ENCODE measurements at places on chromosomes 6 and 20.
A peak's percentile ranks its signal among the peaks of the same experiment; 100 is the strongest.

DNA sequence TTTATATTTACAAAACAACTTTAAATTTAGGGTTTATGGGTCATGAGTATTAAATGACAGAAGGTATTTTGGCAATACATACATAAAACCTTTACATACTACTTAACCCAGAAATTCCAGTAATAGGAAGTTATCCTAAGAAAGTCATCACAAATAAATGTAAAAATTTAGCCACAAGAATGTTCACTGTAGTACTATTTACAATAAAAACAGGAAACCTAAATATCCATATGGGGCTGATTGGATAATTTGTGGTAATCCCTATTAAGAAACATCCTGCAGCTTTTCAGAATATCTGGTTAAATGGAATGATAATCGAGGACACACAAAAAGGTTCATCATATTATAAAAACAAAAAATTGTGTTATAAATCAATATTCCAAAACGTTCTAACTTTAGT is 44.4 kb downstream of the TRAM2 start:
- no peak for DNase-seq

GRCh38 chr6:122647765-122648164 is 37.6 kb downstream of the PKIB start:
- DNase-seq, result no peak

GRCh38 chr6:150610584-150610983 is 10.9 kb downstream of the PLEKHG1 start:
- DNase-seq, result no peak

DNA sequence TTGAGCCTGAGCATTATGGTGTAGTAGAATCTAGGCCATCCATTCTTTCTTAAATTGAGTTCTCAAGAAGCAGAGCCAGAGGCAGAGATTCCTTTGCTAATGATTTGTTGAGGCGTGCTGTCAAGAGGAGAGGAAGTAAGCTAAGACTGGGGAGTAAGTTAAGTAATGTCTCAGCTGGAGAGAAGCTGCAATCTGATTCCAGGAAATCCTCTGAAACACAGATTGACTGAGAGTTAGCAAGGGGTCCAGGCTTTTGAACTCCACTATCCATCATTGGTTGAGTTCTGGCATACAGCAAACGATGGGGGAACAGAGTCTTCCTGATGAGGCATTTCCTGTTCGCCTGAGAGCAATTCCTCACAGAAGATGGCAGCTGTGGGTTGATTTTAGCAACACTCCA is 207.4 kb upstream of the RAB32 start:
- no peak for DNase-seq

DNA sequence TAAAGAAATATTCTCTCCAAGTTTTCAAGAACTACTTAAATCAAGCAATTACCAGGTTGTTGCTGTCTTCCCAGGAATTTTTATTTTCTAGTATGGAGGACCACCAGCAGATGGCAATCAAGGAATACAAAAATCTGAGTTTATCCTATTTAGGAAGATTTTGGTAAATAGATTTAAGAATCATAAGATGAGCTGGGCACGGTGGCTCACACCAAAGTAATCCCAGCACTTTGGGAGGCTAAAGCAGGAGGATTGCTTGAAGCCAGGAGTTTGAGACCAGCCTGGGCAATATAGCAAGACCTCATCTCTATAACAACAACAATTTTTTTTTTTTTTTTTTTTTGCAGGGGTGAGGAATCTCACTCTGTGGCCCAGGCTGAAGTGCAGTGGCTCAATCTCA is 19.3 kb upstream of the SEC63 start:
- DNase-seq, result no peak

GRCh38 chr20:57470212-57470522 is 54.8 kb downstream of the CTCFL start:
- DNase-seq, result no peak

DNA sequence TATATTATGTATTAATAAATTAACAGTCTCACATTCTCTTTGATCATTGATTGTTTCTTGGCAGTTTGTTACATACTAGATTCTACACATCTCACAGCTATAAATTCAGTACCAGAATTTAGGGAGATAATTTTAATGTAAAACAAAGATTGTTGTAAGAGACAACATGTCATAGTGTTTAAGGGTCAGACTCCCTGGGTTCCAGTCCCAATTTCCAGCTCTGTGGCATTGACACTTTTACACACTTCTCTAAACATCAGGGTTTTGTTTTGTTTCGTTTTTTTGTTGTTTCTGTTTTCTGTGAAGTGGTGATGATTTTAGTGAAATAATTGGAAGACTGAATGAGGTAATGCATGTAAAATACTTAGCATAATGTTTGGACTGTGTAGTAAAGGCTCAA is 19.9 kb downstream of the ADGRB3 start:
- no peak for DNase-seq

GRCh38 chr20:14963262-14963663 is 625.9 kb upstream of the FLRT3 start:
- DNase-seq, result no peak

DNA sequence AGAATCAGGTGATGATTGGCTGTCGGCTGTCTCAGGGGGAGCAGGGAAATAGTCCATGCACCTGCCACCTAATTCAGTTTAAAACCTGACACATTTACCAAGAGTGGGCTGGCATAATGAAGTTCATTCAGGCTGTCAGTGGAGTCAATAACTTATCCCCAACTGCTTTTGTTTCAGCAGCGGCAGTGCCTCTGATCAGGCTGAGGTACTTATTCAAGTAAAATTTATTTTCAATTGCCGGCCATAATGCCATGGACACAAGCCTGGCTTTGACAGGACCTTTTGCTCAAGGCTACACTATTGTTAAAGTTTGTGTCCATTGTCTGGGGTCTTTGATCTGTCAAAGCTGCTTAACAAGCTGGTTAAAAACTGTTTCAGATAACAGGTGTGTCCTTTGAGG is 20.6 kb downstream of the OLIG3 start:
- DNase-seq, result no peak

GRCh38 chr6:105459049-105459448 is 56.2 kb upstream of the PREP start:
- DNase-seq, result peak; percentile 21

DNA sequence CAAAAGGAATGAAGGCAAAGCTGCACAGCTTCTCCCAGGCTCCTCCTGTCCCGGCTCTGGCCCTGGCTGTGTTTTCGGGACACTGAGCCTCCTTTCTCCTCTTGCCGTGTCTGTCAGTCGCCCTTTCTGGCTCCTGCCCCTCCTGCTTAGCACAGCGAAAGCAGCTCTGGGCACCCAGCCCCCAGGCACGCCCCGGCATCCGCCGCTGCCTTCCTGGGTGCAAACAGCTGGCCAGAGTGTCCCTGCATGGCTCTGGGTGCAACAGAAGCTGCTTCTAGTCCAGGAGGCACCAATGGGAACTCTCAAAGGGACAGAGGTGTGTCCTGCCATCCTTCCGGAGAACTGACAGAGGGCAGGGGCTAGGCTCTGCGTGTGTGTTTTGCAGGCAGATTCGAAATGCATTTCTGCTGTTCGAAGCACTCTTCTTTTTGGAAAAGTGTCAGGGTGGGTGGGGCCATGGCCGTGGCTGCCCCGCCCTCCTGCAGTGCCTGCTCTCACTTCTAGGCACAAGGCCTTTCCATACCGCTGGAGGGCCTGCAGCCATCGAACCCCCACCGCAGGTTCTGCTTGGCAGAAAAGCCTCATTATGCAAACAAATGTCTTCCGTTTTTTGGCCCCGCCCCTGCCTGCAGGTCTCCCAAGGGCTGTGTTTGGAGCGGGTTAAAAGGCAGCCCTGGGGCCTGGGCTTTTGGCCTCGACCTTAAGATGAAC is 15.5 kb downstream of the COL9A3 start:
- peak; percentile 62 for DNase-seq

GRCh38 chr6:42010185-42010891 is 40.0 kb upstream of the TAF8 start:
- peak; percentile 56 for DNase-seq

GRCh38 chr6:56524891-56525703 is 117.6 kb downstream of the DST start:
- no peak for DNase-seq

DNA sequence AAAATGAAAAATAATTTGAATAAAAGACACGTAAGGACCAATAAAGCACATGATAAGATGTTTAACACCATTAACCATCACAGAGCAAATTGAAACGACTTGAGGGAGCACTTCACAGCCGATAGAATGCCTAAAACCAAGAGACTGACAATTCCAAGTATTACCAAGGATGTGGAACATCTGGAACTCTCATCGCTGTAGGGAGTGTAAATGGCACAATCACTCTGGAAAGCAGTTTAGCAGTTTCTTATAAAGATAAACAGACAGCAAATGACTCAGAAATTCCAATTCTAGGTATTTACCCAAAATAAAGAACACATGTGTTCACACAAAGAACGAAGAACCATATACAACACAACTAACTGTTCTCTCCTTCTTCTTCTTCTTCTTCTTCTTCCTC is 8.5 kb upstream of the UBD start:
- no peak for DNase-seq

DNA sequence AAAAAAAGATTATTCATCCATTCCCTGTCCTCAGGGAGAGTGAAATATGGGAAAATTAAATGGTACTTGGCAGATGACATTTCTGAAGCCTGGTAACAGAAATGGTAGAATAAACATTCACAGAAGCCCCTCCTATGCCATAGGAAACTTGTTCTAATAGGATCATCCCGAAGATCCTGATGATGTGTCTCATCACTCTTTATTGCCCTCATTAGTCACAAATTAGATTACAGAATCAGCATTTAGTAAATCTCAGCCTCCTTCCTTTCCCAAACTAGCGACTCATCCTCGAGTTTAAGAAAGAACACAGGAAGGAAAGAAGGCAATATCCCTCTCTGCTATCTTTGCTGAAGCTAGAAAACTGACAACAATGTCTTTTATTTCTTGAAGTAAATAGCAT is 154.4 kb downstream of the TMEM200A start:
- DNase-seq, result no peak

DNA sequence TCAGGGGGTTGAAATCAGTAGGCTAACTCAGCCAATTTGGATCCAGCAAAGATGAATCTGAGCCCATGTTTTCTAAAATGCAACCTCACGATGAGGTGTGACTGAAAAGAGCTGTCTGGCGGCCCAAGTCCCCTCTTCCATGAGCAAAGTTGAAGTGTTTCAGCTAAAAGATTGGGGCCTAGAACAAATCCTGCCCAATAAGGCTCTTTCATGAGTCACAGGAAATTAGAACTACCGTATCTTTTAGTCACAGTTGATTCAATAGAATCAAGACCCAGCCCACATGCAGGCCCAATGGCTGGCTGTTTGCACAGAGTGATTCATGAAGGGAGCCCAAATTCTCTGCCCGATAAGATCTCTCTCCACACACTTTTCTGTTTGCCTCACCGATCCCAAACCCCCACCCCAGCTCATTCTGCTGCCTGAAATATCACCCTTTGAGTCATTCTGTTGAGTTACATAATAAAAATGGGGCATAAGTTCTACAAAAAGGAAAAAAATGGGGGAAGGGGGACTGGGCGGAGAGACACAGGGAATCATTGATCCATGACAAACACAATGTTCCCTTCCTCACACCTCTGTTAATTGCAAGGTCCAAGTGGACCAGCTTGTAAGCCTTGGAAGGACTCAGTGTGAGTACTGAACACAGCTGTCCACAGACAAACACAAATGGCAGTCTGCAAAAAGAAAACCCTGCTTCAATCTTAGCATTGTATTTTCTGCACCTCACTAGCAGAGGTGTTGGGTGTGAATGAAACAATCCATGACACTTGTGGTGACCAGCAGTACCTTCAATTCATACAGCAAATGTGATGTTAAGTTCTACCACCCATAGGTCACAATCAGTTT is 13.8 kb downstream of the FOXQ1 start:
- peak; percentile 21 for DNase-seq

GRCh38 chr20:44772636-44773035 is 27.0 kb downstream of the KCNK15 start:
- DNase-seq, result no peak

DNA sequence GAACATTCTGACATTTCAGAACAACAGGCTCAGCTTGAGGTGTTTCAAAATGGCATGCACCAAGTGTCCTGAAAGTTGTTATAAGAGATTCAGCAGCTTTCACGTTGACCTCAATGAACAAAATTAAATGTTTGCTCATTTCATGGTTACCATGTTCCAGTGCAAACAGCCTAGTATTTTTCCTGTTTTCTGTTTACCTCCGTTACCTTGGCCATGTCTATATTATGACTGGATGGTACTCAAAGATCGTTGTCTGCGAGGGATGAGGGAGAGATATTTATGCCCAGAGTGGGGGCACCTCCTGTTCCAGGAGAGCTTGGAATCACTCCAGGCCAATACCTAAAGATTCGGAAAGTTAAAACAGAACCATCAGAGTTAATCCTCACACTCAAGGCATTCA is 83.8 kb upstream of the SASH1 start:
- no peak for DNase-seq

GRCh38 chr20:62293946-62294345 is 8.9 kb upstream of the ADRM1 start:
- no peak for DNase-seq

DNA sequence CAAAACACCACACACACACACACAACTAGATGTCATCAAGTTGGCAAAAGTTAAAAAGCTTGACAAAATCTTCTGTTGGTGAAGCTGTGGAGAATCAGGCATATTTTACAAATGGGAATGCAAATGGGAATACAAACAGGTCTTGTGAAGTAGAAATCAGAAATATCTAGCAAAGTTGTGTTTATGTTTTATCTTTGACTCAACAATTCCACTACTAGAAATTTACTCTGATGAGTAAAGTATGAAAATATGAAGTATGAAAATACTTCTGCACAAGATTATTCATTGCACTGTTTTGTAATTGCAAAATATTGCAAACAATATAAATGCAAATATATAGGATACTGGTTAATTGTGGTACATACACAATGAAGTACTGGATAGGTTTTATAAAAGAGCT is 1166.0 kb upstream of the GJE1 start:
- no peak for DNase-seq

- DNase-seq, result no peak
These were observed 24.2 kb upstream of the TAGAP start for GRCh38 chr6:159068904-159069578.

DNA sequence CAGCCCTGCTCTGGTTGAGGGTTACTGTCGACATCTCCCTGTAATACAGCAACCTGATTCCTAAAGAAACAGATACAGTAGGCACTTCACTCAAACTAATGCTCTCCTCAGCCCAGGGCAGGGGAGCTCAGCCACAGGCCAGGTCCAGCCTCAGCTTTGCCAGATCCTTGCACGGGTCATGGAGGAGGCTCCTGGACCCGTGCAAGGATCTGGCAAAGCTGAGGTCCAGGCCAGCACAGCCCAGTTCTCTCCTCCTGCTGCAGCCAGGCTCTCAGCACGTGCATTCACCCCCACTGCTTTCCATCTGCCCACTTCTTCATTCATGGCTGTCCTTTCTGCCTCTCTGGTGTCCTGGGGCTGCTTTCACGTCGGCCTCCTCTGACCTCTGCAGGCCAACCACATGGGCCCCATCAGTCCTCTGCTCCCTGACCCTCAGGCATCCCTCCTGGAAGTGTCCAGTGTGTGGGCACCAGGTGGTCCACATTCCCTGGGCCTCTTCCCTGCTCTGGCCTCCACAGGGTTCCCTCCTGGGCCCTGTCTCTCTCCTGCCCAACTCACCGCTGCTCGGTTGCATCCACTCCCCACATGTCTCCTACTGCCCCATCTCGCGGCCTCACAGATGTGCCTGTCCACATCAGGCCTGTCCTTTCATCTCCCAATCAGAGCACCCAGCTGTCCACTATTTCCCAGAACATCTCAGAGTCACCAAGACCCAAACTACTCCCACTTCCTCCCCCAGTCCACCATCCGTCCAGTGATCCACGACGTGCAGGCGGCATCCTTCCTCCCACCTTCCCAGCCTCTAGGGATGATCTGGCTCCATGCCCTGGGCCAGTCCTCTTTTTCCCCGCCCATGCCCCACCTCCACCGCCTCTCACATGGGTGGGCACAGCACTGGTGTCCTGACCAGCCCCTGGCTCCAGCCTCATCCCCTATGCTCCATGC is 11.8 kb upstream of the CD93 start:
- DNase-seq, result no peak

- DNase-seq, result no peak
These were observed 93.2 kb upstream of the JARID2 start for GRCh38 chr6:15152700-15153099.
